ENCODE measurements at places on chromosomes 4 and X. TPM values are rescaled to one million over a fixed set of nuclear protein-coding genes. Genes with fewer than 3 reads are reported as not detected.

Gene ADGRG2
- not detected for total RNA-seq

- no peaks in the 10 kb centered on the region for H3K4me1 ChIP-seq
- H3K4me3 ChIP-seq, result no peak overlapping the region
- DNase-seq, result no peak
Measured at GRCh38 chrX:78366576-78366975, 39.2 kb upstream of the CYSLTR1 start.

GRCh38 chrX:34859191-34859590 is 83.4 kb upstream of the FAM47B start:
- no peaks in the 10 kb centered on the region for H3K27me3 ChIP-seq
- H3K4me1 ChIP-seq, result no peaks in the 10 kb centered on the region
- no peaks in the 10 kb centered on the region for H3K36me3 ChIP-seq
- no peak overlapping the region for H3K4me3 ChIP-seq

GRCh38 chrX:11103751-11104150 is 7.4 kb upstream of the HCCS start:
- H3K4me3 ChIP-seq, result no peak overlapping the region
- no peak overlapping the region for H3K27ac ChIP-seq
- no peak for DNase-seq
- no peaks in the 10 kb centered on the region for H3K36me3 ChIP-seq
- H3K4me1 ChIP-seq, result no peaks in the 10 kb centered on the region

Gene IL21
- 0.77 TPM for total RNA-seq

- no peak overlapping the region for H3K27ac ChIP-seq
- H3K4me3 ChIP-seq, result no peak overlapping the region
- H3K36me3 ChIP-seq, result no peaks in the 10 kb centered on the region
- no peaks in the 10 kb centered on the region for H3K27me3 ChIP-seq
- DNase-seq, result no peak
Measured at GRCh38 chrX:17983389-17983788, 122.3 kb upstream of the RAI2 start.

DNA sequence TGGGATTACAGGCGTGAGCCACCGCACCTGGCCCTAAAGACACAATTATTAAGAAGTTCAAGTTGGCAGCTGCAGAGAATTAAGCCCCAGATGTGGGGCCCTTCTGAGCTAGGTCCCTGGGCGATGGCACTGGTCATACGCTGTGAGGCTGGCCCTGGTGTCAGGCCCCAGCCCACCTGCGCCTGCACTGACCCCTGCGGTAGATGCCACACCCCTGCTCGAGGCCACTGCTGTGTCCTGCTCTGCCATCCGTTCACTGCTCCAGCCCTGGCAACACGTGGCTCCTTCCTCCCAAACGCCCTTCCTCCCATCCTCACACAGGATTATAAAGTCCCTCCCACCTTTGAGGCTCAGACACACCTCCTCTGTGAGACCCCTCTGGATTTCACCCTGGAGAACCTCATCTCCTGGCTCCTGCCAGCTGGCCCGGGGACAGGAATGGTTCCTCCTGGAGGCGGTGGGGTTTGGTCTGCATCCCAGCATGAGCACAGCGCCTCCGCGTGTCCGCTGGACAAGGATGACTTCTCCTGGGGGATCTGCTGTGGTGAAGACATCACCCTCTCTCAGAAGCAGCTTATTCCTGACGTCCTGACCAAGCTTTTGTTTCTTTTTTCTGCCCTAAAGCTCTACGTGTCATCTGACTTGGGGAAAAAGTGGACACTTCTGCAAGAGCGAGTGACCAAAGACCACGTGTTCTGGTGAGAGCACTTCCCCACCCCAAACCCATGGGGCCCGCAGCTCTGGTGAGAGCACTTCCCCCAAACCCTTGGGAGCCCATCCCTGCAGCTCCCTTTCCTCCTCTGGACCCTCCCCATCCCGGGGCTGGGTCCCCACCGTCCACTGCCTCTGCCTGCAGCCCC is 219.0 kb upstream of the PSAPL1 start:
- no peak for DNase-seq
- no peak overlapping the region for H3K27ac ChIP-seq
- peaks cover 4% of the 10 kb centered on the region for H3K36me3 ChIP-seq
- H3K27me3 ChIP-seq, result peaks cover 10% of the 10 kb centered on the region
- H3K4me1 ChIP-seq, result peaks cover 20% of the 10 kb centered on the region

GRCh38 chr4:3388471-3389232 is 53.1 kb upstream of the HGFAC start:
- peaks cover 14% of the 10 kb centered on the region for H3K4me1 ChIP-seq
- H3K27me3 ChIP-seq, result peaks cover 36% of the 10 kb centered on the region
- H3K27ac ChIP-seq, result no peak overlapping the region
- no peak for DNase-seq
- H3K36me3 ChIP-seq, result peaks cover 3% of the 10 kb centered on the region

Gene FOXR2
- not detected for total RNA-seq

DNA sequence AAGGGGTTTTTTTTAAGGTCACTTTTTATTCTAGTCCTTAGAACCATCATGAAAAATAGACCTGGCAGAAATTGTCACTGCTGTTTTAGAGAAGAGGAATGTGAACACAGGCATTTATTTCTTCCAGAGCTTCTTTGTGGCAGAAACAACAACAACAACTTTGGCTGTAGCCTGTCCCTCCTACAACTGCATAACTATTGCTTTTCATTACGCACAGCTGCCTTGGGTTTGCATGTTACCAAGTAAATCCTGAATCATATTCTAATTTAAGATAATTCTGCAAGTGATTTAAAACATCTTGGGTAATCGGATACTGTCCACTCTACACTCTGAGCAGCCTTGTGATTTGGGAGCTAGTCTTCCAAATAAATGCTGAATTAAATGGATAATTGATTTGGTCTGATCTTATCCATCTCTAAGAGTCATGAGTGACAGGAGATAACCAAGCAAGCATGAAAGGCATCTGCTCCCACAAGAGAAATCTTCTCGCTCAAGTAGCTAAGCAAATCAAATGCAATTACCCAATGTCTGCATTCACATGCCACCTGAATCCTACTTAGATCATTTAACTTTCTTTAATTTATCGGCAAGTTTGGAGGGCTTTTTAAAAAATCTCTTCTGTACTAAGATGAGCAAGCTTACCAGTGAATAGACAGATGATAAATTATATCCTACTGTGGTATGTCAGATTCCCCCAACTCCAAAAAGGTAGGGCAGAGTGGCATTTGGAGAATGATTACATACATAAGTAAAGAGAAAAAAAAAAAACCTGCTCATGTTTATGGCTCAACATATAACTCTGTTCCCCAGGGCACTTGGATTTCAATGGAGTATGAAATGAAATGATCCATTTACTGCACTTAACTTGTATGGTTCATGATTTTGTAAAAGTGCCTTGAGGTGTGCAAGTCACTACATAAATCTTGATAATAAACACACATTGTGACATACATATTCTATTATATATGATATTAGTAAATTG is 73.6 kb downstream of the EGF start:
- DNase-seq, result no peak
- peaks cover 2% of the 10 kb centered on the region for H3K36me3 ChIP-seq
- no peak overlapping the region for H3K27ac ChIP-seq
- no peak overlapping the region for H3K4me3 ChIP-seq
- peaks cover 7% of the 10 kb centered on the region for H3K4me1 ChIP-seq

DNA sequence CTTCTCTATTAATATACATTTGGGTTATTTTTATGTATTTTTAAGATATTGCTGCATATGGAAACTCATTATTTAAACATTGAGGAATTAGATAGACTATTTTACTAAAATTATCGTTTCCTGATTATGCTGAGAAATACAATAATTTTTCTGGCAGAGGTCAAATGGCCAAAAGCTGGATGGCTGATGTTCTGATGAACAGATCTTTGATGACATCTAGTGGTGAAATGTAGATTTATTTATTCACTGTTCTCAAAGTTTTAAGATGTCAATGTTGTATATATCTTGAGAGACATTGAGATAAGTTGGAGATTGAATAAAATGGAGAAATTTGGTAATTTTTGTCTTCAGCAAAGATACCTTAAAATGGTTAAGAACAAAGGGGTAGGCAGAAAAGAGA is 96.2 kb downstream of the UGT8 start:
- no peak overlapping the region for H3K4me3 ChIP-seq
- H3K27me3 ChIP-seq, result peaks cover 24% of the 10 kb centered on the region
- H3K36me3 ChIP-seq, result peaks cover 3% of the 10 kb centered on the region
- DNase-seq, result no peak
- no peak overlapping the region for H3K27ac ChIP-seq

DNA sequence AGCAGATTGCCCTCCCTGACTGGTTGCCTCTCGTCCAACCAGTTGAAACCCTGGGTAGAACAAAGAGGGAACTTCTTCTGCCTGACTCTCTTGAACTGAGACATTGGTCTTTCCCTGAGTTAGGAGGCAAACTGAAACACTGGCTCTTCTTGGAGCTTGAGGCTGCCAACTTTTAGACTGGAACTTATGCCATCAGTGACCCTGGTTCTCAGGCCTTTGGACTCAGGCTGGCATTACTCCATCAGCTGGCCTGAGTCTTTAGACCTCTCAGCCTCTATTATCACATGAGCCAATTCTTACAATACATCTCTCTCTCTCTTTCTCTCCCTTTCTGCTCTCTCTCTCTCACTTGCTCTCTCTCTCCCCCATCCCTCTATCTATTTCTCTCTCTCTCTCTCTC is 86.4 kb downstream of the EMCN start:
- no peaks in the 10 kb centered on the region for H3K36me3 ChIP-seq
- no peak overlapping the region for H3K4me3 ChIP-seq
- H3K27ac ChIP-seq, result no peak overlapping the region
- peaks cover 3% of the 10 kb centered on the region for H3K4me1 ChIP-seq

- no peak overlapping the region for H3K27ac ChIP-seq
- H3K4me3 ChIP-seq, result no peak overlapping the region
- no peaks in the 10 kb centered on the region for H3K36me3 ChIP-seq
Measured at GRCh38 chr4:62814510-62815047, 1594.7 kb downstream of the TECRL start.

Gene POF1B
- 0.85 TPM for total RNA-seq

Gene ZAR1
- not detected for total RNA-seq

GRCh38 chr4:42865572-42866189 is 26.8 kb upstream of the GRXCR1 start:
- peaks cover 60% of the 10 kb centered on the region for H3K27me3 ChIP-seq
- H3K4me3 ChIP-seq, result no peak overlapping the region
- DNase-seq, result peak; percentile 36
- H3K4me1 ChIP-seq, result peaks cover 3% of the 10 kb centered on the region
- no peaks in the 10 kb centered on the region for H3K36me3 ChIP-seq

Gene NDST4
- not detected for total RNA-seq

DNA sequence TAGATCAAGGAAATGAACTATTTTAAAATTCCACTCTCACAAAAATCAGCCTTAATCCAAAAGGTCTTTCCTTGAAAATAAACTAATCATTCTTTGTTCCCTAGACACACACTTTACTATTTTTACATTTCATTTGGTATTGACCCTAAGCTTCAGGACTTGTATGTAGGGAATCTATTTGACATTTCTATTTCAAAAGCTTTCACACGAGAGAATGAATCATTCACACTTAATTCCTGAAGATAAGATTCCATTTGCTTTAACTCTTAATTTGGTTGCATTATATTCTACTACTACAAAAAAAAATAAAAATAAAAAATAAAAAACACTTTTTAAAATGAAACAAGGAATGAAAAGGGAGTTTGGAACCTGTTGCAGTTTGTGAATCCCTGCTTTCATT is 43.7 kb downstream of the EDNRA start:
- no peaks in the 10 kb centered on the region for H3K36me3 ChIP-seq
- H3K4me3 ChIP-seq, result no peak overlapping the region
- H3K4me1 ChIP-seq, result peaks cover 3% of the 10 kb centered on the region

DNA sequence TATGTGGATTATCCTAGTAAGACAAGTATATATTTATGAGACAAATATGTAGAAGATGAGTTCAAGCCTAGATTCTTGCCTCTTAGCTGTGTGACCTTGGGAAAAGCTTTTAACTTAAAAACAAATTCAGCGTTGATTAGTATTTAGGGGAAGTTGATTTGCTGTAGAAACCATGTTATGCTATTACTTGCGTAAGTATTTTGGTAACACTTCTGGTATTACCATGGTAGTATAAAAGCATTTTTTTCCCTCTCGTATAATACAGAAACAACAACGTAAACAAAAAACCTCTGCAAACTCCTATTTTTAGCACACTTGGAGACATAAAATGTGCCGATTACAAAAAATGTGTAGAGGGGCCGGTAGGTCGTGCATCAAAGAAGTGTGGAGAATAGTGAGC is 33.2 kb downstream of the STAG2 start:
- H3K27me3 ChIP-seq, result no peaks in the 10 kb centered on the region
- DNase-seq, result no peak
- no peak overlapping the region for H3K4me3 ChIP-seq
- no peaks in the 10 kb centered on the region for H3K36me3 ChIP-seq

GRCh38 chrX:43741843-43742573 is 85.9 kb downstream of the MAOA start:
- H3K27me3 ChIP-seq, result no peaks in the 10 kb centered on the region
- DNase-seq, result no peak
- no peak overlapping the region for H3K4me3 ChIP-seq
- no peaks in the 10 kb centered on the region for H3K4me1 ChIP-seq
- no peak overlapping the region for H3K27ac ChIP-seq
- no peaks in the 10 kb centered on the region for H3K36me3 ChIP-seq

- no peaks in the 10 kb centered on the region for H3K4me1 ChIP-seq
- H3K36me3 ChIP-seq, result no peaks in the 10 kb centered on the region
- no peaks in the 10 kb centered on the region for H3K27me3 ChIP-seq
- no peak overlapping the region for H3K27ac ChIP-seq
- DNase-seq, result no peak
- H3K4me3 ChIP-seq, result no peak overlapping the region
Measured at GRCh38 chrX:70979136-70979762, 48.4 kb upstream of the SLC7A3 start.

GRCh38 chr4:166202991-166203390 is 330.0 kb downstream of the TLL1 start:
- H3K4me1 ChIP-seq, result no peaks in the 10 kb centered on the region
- no peak for DNase-seq
- no peak overlapping the region for H3K4me3 ChIP-seq
- H3K36me3 ChIP-seq, result no peaks in the 10 kb centered on the region
- no peaks in the 10 kb centered on the region for H3K27me3 ChIP-seq

Gene GPC4
- not detected for total RNA-seq

- peaks cover 23% of the 10 kb centered on the region for H3K27me3 ChIP-seq
- no peak overlapping the region for H3K27ac ChIP-seq
- H3K4me1 ChIP-seq, result peaks cover 2% of the 10 kb centered on the region
- no peak for DNase-seq
- no peak overlapping the region for H3K4me3 ChIP-seq
- no peaks in the 10 kb centered on the region for H3K36me3 ChIP-seq
Measured at GRCh38 chr4:41692717-41693345, 55.7 kb downstream of the PHOX2B start.

DNA sequence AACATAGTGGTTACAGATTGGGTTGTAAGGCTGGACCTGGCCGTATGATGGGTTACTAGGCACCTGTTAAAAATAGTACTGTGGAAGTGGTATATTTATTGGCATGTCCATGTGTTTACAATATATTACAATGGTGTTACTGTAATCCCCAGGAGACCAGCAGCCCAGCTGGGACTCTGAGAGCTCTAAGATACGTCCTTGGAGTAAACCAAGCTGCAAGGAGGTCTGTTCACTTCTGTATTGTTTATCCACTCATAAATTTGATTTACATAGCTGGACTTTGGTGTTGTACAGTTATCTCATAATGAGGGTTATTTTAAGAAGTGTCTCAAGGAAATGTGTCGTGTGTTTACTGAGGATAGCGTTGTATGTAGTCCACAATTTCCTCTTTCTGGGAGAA is 93.8 kb downstream of the TBL1X start:
- peaks cover 12% of the 10 kb centered on the region for H3K4me1 ChIP-seq
- no peaks in the 10 kb centered on the region for H3K36me3 ChIP-seq
- H3K27me3 ChIP-seq, result no peaks in the 10 kb centered on the region
- no peak overlapping the region for H3K27ac ChIP-seq

GRCh38 chrX:51975811-51976210 is 82.4 kb downstream of the MAGED1 start:
- H3K4me1 ChIP-seq, result peaks cover 5% of the 10 kb centered on the region
- H3K27ac ChIP-seq, result no peak overlapping the region
- no peak overlapping the region for H3K4me3 ChIP-seq
- peaks cover 9% of the 10 kb centered on the region for H3K27me3 ChIP-seq

Gene NUP54
- 93.1 TPM for total RNA-seq

All from T-helper 17 cell (primary cell).